Stimulated activated CD4-positive, alpha-beta T cell treated with anti-CD3 and anti-CD28 coated beads, Interleukin-2, amount 100 ng/mL, for 24 hours (primary cell): ENCODE measurements at places on chromosomes 13 and 19.

GRCh38 chr13:111622051-111622531, 301.6 kb downstream of the TEX29 start:
- no peak for DNase-seq

DNA sequence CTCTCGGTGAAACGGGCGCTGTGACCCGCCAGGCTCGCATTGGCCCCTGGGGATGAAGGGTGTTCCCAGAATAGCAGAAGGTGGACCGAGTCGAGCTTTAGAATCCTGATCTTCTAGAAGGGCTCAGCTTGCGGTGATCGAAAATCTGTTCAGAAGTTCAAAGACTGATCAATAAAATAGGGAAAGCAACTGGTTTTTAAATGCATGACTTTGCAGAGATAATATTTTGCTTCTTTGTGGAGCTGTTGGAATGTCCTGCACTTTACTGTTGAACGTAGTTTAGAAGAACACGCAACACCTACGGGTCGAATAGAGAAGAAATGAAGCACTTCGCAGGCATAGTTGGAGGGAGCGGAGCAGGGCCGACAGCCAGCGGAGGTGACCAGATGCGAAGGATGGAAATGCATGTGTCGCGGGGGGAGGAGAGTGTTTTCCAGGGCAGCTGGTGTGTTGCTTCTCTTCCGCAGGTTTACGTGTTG, 766 bp downstream of the CEBPG start:
- DNase-seq = peak; percentile 26

DNA sequence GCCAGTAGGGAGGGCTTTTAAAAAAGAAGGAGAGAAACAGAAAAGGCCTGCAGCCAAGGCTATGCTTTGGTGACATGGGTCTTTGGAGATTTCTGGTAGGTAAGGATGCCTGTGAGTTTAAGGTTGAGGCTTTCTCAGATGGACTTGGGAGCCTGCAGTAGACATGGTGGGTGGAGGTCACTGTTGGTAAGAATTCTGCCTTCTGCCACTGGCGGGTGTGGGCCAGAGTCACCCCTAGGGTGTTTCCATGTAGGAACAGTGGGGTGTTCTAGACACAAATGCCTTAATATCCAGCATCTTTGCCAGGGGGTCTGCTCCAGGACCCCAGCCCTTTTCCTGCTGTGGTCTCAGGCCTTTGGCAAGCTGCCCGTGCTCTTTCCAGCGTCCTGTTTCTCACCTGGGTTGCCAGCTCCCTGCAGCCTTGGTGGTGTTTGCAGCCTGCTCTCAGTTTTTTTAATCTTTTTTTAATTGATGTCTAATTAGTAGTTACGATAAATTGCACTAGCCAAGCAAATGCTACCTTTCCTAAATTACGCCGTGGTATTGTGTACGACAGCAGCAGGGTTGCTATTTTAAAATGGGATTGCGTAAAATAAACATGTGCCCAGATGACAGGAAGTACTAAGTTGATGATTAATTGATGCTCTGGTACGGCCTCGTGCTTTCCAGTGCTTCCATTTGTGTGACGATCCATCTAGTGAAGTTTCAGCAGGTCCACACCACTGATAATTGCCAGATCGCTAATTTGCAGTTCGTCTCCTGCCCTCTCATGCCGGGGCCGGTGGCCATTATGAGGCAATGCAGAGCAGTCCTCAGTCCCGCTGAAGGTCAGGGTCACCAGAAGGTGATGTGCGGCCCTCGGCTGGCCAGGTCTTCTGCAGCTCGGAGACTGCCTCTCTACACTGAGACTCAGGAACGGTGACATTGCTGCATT, 35.3 kb upstream of the NPAS1 start:
- no peak for DNase-seq

DNA sequence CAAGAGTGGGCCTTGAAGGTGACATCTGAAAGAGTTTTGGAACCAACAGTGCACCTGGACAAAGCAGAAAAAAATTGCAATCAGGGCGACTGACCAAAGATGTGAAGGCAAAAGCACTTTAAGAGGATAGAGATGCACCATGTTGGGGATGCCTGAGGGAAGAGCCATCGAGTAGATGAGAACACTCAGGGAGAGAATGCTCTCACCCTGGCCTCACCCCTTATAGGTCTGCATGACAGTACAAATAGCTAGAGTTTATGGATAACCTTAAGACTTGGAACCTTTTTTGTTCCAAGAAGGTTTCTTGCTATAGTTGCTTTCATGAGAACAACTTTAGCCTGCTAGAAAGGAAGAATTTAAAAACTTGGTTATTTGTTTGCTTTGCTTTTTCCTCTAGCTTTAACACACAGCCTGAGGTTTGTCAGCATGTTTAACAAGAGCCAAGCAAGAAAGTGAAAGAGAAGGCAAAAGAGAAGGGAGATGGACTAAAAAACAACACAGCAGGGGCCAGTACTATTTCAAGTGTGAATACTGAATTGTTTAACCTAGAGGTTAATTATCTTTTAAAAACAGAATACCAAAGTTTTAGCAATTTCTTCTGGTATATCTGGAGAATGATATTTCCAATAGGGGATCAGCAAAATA, 418.9 kb downstream of the DIAPH3 start:
- no peak for DNase-seq

GRCh38 chr13:108345016-108345415, 75.5 kb downstream of the TNFSF13B start:
- no peak for DNase-seq

DNA sequence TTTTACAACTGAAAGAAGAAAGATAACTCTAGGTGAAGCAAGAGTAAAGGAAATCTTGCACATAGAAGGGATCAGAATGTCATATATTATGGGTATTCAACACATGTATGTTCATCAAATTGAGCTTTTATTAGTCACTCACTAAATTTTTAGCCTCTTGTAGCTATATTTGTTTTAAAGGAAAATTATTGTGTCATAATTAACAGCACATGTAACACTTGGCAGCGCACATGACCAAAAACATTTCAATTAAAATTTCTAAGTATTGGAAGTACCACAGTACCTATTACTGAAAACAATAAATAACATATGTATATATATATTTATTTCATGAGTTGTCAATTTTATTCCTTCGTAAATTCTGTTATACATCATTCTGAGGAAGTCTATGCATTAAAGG, 2800.4 kb downstream of the PCDH9 start:
- no peak for DNase-seq

- DNase-seq = peak; percentile 52
Measured at GRCh38 chr13:30429721-30430694, 7.7 kb downstream of the UBE2L5 start.
